T follicular helper cell (primary cell): ENCODE measurements at places on chromosomes 6 and 20.

GRCh38 chr20:21936261-21936660, 230.8 kb downstream of the PAX1 start:
- no peak for DNase-seq

DNA sequence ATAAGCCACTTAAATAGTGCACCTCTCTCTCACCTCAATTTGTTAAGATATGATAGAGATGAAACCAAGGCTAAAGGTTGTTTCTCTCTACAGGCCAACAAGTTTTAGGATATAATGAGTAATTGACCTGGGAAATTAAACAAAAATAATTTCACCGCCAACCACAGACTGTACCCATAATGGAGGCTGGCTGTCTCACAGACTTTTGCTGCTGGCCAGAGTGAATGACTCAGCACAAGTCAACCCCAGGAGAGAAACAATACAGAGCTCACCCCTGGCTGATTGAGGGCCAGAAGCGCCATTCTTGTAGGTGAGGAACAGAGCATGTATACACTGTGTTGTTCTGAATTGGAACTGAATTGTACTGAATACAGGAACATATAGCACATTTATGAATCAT, 99.9 kb downstream of the CAP2 start:
- no peak for DNase-seq

DNA sequence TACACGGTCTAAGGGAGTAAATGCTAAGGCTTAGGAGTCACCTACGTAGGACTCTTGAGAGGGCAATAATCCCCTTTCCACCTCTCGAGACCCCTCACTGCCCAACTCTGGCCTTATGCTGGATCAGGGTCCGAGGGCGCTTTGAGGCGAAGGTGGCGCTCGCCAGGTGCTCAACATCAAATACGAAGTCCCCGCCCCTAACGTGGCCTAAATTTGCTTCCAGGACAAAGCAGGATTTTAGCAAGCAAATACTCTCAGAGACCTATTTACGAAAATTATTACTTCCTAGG, 406 bp upstream of the TRIM26 start:
- DNase-seq = no peak

DNA sequence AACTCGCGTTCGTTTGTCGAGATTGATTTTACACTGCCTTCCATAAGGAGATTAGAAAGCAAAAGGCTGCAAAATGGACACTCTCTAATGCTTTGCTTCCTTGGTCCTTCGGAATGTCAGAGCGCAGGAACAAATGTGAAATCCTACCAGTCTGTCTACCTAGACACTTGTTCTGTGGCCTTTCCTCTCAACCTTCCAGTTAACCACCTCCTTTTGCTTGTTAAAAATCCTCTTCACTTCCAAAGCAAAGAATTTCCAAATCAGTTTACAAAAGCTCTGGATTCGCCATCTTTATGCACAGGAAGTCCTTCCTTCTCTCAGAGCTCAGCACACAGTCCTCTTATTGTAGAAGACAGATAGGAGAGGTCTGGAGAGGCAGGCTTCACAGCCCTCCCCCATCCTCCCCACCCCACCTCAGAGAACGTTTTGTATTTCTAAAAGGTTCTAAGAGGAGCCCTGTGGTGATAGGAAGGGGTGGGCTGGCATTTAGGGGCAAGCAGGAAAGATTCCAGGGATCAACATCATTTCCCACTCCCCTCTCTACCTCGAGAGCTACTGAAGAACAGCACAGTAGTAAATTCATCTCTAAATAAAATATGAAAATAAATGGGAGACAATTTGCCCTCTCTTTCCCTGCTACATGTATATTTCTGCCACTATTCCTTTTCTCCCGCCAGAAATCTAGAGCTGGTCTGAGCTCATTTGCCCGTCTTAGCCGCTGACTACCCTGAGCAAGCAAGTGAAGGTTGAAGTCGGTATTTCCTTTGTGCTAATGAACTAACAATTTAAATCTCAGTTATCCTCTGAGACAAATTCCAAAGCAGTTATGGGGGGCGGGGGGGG, 18.9 kb downstream of the TFAP2A start:
- DNase-seq = no peak

DNA sequence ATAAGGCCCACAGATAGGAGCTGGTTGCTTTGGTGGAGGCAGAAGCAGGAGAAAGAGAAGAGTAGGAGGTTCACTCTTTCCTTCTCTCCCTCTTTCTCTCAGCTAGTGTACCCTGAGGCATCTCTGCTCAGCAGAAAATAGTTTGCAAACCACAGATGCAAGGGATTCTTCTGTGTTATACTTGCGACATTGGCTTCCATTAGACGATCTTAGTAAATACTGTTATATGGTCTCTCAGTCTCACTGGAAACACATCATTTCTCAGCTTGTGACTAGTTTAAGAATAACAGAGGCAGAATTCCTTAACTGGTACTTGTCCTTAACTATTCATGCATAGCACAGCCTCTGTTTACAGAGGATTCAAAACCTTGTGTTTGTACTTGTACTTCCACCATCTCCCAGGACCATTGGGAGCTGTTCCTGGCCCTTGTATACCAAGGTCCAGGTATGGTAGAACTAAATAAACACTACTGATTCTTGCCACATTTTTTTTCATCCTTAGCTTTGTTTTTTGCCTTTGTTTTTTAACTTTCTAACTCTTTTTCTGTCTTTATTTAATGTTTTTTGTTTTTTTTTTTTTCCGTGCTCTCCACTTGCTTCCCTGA, 218.2 kb downstream of the OTOR start:
- DNase-seq = no peak

DNA sequence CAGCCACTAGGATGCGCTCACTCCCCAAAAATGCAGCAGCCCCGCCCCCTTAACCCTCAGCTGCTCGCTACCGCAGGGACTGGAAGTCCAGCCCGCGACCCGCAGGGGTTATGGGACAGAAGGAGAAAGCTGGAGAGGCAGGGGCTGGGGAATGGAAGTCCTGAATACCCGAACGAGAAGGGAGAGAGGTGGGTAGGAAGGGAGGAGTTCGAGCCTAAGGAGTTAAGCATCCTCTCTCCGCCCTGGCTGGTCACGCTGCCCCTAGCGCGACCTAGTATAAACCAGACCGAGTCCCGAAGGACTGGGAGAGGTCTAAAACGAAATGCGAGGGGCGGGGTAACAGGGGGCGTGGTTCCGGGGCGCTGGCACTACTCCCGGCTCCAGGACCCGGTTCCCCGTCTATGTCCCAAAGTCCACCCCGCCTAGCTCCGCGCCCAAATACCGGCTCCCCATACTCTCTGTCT, 448 bp upstream of the DDAH2 start:
- peak; percentile 72 for DNase-seq

DNA sequence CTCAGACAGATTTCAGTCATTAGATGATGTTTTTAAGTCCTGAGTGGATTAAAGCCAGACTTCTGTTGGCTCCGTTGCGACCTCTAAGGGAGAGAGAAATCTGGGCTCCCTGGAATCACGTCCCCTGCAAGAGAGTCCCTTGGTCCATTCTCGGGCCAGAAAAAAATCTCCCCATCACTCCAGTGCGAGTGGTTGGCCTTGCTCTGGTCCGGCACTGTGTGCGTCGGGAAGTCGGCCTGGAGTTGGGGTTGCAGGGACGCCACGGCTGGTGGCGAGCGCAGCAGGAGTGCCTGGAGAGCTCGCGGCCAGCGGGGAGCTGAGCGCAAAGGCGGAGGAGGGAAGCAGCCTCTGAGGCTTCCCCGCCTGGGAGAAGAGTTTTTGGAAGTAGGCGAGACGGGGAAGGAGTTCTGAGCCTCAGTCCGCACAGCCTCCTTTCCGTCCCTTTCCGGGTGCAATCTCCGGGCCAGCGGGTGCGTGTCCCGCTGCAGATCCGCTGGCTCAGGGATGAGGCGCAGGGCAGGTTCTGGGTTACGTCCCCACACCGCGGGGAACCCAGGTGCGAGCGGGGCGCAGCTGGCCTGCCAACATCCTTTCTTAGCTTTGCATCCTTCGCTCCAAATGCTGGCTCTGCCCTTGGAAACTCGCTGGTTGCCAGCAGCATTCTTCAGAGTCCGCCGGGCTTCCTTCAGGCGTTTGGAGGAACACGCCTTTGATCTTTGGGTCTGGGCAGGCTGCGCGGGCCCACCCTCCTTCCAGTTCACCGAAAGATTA, 6.8 kb downstream of the TCF21 start:
- DNase-seq = no peak
